Motor neuron (in vitro differentiated cells): ENCODE measurements at places on chromosomes 4 and X. TPM values are rescaled to one million over a fixed set of nuclear protein-coding genes. Genes with fewer than 3 reads are reported as not detected.

DCUN1D4 gene
- total RNA-seq: 37.8 and 44.9 TPM in 2 replicates

BMP3 gene
- total RNA-seq: 0.93 and 1.4 TPM in 2 replicates

ANXA10 gene
- total RNA-seq: 6.8 and 7.4 TPM in 2 replicates

RHOXF2B gene
- 0.42 TPM in 1 of 2 replicates, not detected in the other for total RNA-seq

KDM6A gene
- 14.8 and 17.6 TPM in 2 replicates for total RNA-seq
